ENCODE measurements at places on chromosomes 1 and 21. TPM values are rescaled to one million over a fixed set of nuclear protein-coding genes. Genes with fewer than 3 reads are reported as not detected.

- H3K36me3 ChIP-seq = peaks cover 4% of the 10 kb centered on the region
- DNase-seq = no peak
- H3K4me3 ChIP-seq = no peak overlapping the region
These were observed 36.9 kb downstream of the NSL1 start for GRCh38 chr1:212754680-212755079.

DNA sequence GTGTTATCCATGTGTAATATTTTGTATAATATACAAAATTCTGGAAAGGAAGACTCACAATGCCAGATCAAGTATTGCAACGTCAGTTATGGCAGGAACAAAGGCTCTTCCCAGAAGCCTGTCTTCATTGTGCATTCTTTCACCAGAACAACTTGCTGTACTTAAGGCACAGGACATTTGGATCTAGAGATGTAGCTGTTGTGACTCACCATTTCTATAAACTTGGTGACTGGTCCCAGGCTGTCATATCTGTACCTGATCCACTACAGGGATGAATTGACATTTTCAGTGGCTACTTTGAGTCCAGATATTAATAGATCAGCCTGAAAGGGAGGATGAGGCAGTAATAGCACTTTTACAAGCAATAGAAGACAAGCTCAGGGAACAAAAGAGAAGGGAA, 299.8 kb downstream of the DISC1 start:
- H3K4me1 ChIP-seq = peaks cover 26% of the 10 kb centered on the region
- no peak overlapping the region for H3K27ac ChIP-seq
- no peaks in the 10 kb centered on the region for H3K36me3 ChIP-seq
- no peak for DNase-seq
- H3K27me3 ChIP-seq = no peaks in the 10 kb centered on the region
- H3K4me3 ChIP-seq = no peak overlapping the region

DNA sequence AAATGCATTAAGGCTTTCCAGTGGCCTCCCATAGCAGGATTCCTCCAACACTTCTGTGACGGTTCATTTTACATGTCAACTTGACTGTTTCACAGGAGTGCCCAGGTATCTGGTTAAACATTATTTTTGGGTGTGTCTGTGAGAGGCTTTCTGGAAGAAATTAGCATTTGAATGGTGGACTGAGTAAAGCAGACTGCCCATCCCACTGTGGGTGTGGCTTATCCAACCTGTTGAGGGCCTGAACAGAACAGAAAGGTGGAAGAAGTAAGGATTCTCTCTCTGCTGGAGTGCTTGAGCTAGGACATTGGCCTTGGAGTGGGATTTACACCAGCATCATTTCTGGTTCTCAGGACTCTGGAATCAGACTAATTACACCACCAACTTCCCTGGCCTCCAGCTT, 85.6 kb downstream of the RGS7 start:
- H3K4me1 ChIP-seq = no peaks in the 10 kb centered on the region
- no peak overlapping the region for H3K27ac ChIP-seq
- H3K36me3 ChIP-seq = no peaks in the 10 kb centered on the region

DNA sequence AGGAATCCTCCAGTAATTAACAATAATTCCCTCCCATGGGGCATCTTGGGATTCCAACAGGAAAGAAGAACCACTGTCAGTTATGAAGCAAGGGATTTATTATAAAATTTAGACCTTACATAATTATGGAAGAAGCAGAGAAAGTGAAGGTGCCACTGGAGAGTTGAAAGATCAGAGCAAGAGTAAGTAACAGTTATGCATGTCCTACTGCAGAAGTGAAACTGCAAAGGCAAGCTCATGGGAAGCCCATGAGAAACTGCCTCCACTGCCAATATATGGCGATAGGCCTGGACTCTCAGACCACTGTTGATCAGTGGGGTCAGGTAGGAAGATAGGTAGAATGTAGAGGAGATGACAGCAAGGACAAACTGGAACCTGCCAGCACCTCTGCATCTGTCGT, 123.6 kb upstream of the ZNF648 start:
- H3K4me1 ChIP-seq = peaks cover 4% of the 10 kb centered on the region
- DNase-seq = no peak
- no peak overlapping the region for H3K4me3 ChIP-seq
- no peaks in the 10 kb centered on the region for H3K36me3 ChIP-seq
- H3K27ac ChIP-seq = no peak overlapping the region

GRCh38 chr1:186785503-186785902, 43.2 kb upstream of the PLA2G4A start:
- peaks cover 4% of the 10 kb centered on the region for H3K27me3 ChIP-seq
- H3K4me3 ChIP-seq = no peak overlapping the region
- no peak for DNase-seq
- H3K27ac ChIP-seq = no peak overlapping the region

DNA sequence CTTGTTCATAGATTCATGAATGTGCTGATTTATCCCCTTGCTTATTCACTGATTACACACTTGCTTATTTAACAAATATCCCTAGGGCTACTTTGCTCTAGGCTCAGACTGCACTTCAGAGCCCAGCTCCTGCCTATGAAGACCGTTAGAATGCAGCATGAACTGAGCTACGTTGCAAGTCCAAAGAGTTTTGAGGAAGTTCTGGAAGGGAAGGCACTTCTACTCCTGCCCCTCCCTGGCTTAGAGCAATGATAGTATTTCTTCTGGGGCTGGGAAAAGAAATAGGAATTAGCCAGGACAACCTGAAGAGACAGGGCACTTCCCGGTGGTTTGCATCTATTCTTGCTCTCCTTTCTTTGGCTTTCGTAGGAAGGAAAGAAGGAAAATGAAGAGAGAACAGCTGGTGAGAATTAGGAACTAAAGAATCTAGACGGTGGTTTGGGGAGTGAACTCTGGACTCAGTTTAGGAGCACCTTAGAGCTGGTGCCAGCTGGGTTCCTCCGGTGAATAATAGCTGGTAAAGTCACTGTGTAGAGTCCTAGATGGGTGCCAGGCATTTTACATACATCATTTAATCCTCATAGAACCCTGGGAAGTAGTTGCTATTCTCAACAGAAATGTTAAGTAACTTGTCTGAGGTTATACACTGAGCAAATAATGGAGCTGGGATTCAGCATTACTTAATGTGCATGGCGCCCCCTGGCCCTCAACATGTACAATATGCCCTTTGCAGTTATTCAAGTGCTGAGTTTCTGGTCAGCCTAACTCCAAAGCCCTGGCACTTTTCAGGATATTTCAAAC, 65.9 kb downstream of the NDUFS5 start:
- H3K27me3 ChIP-seq = no peaks in the 10 kb centered on the region
- H3K27ac ChIP-seq = no peak overlapping the region
- H3K4me1 ChIP-seq = peaks cover 4% of the 10 kb centered on the region

CFHR1 gene
- total RNA-seq = not detected
